CD4-positive, alpha-beta T cell treated with Interleukin-15 for 1 hour (primary cell): ENCODE measurements at places on chromosomes 7 and 10.

- no peak for DNase-seq
Measured at GRCh38 chr10:93859049-93859655, 34.6 kb upstream of the SLC35G1 start.

- DNase-seq, result no peak
Measured at GRCh38 chr10:93799155-93799708, 41.5 kb downstream of the LGI1 start.

- DNase-seq, result no peak
Measured at GRCh38 chr7:115707258-115708012, 323.1 kb downstream of the TFEC start.

DNA sequence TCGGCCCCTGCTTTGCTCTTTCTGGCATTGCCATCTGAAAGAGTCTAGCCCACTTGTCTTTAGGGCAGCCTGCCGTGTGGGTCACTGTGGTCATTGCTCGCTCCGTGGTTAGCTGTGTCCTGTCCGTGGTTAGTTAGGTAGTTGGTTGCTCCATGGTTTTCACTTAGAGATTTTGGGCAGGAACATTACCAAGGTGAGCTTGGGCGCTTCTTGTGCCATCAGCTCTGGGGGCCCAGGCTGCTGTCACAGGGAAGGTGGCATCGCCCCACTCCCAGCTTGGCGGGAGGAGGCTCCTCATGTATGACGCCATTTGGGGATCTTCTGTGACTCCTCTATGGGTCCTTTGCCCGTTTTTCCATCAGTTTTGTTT, 53.1 kb downstream of the INPP5A start:
- no peak for DNase-seq

DNA sequence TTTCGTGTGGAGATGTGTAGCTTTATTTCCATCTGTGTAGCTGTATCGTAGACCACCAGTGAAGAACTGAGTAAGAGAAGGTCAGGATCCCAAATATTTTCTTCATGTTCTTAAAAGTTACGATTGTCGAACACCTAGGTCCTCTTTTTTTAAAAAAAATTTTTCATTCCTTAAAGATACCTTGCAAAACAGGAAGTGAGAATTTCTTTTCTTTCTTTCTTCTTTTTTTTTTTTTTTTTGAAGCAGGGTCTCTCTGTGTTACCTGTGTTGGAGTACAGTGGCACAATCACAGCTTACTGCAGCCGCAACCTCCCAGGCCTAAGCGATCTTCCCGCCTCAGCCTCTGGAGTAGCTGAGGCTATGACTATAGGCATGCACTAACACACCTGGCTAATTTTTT, 60.8 kb downstream of the PHTF2 start:
- DNase-seq, result no peak

DNA sequence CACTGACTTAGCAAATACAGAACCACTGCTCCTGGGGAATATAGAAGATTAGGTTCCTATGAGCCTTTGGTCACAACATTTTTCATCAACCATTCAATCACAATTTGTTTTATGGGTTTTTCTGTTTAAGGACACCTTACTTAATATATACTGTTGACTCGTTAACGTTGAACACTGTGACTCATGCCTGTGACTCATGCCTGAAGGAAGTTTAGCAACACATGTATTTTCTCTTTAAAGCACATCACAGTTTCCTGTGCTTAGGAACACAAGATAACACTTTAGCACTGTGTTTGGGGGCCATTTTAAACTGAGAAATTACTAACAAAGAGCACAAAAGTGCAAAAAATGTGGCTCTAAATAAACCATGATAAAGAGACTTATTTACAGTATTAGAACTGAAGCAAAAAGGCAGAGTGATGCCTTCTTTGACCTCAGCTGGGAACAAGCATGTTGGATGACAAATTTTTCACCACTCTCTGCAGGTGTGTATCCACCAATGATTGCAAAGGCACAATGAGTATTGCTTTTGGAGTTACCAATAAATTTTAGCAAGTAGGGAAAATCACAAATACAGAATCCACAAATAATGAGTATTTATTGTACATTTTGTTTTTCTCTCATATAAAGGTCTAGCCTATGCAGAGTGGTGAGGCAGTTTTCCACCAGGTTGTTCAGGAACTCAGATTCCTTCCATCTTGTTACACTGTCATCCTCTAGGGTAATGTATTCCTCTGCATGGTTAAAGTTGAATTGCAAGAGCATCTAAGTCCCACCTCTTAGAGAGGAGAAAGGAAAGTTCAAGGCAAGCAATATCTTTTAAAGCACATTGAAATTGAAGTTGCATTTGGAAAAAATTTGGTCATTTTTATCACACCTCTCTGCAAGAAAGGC, 7.3 kb downstream of the FGFBP3 start:
- peak; percentile 61 for DNase-seq

DNA sequence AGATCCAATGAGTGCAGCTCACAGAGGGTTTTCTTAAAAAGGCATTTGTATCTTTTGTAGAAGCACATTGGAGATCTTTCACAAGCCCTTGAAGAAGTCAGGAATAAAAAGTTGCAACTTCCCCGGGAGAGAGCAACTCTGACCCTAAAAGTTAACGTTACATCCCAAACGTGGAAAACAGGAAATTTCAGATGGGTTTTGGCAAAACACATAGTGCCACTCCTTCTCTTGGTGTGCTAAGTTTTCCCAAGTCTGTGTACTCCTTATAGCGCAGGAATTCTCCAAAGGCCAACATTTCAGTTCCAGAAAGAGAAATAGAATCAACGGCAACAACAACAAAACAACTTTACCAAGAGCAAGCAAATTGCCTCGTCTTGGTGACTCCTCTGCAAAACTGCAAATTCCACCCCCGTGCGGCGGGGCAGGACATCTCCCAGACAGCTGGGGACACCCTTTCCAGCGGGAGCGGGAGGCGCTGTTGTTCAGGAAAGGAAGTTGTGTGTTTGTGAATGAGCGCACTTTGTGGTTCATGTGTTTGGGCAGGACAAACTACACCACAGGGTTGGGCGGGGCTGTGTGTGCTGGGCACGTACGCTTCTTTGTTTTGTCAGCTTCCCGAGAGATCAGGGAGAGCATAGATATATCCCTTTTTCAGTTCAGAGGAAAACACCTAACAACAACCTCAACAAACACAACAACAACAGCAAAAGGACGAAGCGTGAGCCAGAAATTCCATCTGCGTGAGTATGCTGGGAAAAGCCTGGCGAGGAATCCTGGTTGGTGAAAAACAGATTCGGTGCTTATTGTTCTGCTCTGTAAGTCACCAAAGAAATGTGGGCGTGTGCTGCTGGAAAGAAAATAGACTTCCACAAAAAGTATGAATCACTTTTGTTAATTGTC, 294.7 kb upstream of the PITRM1 start:
- peak; percentile 35 for DNase-seq

DNA sequence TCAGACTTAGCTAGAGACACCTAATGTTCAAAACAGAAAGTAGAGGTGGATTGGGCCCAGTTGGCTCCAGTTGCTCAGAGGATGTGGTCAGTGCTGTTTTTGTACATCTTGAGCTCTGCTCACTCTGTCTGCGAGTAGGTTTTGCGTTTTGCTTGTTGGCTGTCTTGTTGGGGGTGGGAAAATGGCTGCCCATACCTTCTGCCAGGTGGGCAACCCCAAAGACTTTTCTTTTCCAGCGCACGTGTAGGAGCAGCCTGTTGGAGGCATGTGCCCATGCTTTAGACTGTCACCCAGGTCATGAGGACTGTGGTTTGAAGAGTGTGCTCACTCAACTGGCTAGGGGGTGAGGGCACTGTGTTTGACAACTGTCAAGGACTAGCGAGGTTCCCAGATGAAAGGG, 73.9 kb downstream of the KAT6B start:
- no peak for DNase-seq

DNA sequence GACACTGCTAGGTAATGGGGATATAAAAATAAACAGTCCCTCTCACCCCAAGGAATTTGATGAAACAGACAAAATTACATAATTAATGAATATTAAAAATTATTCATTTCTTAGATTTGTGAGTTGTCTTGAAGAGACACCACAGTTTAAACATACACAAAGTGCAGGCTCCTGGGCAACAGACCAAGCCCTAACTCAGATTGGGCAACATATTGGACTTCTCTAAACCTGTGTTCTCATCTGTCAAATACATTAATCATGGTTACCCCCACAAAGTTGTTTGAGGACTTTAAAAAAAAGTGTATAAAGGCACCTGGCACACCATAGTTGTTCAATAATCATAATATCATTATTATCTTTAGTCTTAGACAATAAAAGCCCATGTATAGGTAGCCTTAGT, 62.5 kb upstream of the CAPZA2 start:
- no peak for DNase-seq

DNA sequence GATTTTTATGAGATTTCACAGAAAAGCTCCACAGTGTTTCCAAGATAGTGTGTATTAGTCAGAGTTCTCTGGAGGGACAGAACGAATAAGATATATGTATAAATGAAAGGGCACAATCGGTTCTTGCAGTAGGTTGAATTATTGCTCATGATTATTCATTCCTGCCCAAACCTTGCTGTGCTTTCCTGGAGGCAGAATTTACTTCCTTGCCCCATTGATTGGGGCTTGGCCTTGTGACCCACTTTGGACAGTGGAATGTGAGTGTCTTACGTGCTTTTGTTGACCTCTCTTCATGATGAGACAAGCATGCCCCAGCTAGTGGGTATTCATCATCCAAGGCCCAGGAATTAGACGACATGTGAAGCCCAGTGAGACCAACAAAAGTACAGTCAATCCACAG, 53.0 kb upstream of the ABCB5 start:
- DNase-seq, result no peak

- DNase-seq, result no peak
Measured at GRCh38 chr10:76051007-76051936, 619.8 kb downstream of the LRMDA start.

DNA sequence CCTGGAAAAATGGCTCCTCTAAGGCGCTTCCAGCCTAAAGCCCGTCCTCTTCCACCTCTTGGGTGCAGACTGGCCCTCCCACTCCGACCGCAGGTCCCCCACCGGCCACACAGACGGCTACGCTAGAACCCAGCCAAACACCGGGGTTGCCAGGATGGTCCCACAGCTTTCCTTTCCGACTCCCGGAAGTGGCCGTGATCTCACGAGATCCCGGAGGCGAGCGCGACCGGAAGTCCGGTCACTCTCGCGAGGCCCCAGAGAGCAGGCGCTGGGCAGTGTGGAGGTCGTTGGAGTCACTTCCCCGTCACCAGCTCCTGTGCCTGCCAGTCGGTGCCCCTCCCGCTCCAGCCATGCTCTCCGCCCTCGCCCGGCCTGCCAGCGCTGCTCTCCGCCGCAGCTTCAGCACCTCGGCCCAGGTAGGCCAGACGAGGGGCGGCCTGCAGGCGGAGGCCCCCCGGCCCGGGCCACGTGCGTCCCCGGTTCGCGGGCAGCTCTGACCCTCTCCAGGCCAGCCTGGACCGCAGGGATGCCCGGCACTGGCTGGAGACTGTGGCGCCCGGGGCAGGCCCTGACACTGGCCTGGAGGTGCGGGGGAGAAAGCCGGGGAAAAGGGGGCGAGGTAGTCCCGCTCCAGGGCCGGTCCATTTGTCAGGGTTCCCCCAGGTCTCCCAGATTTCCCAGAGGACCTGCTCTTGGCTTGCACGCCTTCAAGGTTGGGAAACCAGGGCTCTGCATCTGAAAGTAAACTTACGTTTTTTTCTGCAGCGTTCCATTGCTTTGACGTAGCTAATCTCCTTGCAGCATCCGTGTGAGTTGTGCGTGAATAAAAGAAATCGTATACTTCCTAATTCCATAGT, at the start of the genes MDH2 and STYXL1:
TSS of gene MDH2 (plus strand) at position 296 of the 857 bp plus-strand sequence. CDS start at position 351, 55 bp downstream.
TSS of gene STYXL1 (minus strand) at position 190 of the 857 bp plus-strand sequence. CDS start 17,477 bp downstream, outside the sequence.
- peak; percentile 91 for DNase-seq

DNA sequence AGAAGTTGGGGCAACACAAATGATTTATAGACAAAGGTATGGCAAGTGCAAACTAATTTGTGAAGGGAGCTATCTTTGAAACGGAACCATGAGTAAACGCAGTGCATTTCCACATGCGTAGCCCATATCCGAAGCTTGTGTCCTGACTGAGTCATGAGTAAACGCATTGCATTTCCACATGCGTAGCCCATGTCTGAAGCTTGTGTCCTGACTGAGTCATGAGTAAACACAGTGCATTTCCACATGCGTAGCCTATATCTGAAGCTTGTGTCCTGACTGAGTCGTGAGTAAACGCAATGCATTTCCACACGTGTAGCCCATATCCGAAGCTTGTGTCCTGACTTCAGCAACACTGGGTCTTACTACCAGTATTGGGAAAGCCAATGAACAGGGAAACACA, 95.0 kb downstream of the CELF2 start:
- no peak for DNase-seq

GRCh38 chr7:101884671-101885596, 67.5 kb downstream of the CUX1 start:
- DNase-seq, result no peak

GRCh38 chr7:109893231-109893630, 1197.7 kb upstream of the LRRN3 start:
- no peak for DNase-seq

DNA sequence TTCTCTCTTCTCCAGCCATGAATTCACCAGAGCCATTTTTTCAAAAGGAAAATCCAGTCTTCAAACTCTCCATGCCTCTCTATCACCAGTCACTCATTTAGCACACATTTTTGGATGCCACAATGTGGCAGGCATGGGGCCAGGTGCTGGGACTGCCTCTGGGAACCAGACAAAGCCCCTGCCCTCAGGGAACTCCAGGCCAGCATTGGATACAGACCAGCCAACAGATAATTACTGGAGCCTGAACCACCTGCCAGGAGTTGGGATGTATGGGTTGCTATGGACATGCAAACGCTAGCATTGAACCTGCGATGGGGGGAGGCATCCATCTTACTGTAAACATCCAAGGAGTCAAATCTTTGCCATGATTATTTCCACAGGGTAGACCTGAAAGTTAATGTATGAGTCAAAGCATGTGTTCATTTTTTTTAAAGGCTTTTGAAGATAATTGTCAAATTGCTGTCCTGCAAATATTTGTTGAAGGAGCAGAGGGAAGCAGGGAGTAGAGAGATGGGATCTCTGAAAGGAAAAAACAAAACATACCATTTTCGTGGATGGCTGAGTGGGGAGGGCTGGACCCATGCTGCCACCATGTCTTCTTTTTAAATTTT, 43.2 kb downstream of the SRRM3 start:
- no peak for DNase-seq

- no peak for DNase-seq
Measured at GRCh38 chr10:80579181-80579763, 41.6 kb downstream of the SH2D4B start.

DNA sequence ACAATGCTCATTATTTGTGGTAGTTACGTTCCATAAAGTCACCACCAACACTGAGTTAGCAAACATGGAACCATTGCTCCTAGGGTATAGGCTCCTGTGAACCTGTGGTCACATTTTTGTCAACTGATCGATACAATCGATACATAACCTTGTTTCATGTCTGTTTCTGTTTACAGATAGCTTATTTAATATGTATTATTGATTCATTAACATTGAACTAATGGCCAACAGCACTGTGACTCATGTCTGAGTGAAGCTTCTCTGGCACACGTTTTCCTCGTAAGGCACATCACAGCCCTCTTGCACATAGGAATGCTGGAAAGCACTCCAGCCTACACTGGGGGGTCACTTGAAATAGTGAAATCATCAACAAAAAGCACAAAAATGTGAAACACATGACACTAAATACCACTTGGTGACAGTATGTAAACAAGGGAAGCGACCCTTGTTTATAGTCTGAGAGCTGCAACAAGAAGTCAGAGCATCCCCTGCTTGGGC, 27.0 kb downstream of the GHRHR start:
- no peak for DNase-seq
